ENCODE measurements at places on chromosomes 2 and 18.

DNA sequence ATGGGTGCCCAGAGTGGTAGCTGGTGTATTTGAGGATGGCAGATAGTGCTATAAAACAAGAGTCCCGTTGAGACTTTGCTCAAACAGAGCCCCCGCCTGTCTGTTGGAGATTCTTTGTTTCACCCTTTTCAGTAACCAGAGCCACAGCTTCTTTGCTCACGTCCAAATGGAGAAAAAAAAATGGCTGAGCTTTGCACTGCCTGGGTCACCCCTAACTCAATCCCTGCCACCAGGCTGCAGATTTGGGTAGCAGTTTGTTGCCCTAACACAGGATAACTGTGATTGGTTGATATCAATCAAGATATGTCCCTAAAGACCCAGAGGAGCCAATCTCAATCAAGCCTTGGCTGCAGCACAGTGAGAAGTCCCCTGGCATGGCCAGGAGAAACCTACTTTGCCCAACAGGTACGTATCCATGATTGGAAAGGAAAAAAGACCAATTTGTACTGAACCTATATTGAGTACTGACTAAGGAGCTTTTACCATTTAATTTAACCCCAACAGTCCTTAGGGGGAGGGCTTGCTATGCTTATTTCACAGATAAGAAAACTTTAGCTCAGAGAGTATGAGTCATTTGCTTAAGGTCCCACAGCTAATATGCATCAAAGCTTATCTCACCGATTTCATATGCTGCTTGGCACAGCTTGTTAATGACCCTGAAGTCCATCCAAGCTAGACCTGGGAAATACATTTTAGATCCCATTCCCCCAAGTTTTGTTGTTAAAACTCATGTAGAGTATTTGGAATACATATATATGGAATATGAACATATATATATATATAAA is 72.0 kb upstream of the SH3BP4 start:
- DNase-seq = no peak

- no peak for DNase-seq
Measured at GRCh38 chr18:63708650-63709049, 5.9 kb downstream of the SERPINB11 start.

- no peak for DNase-seq
Measured at GRCh38 chr2:232528746-232529460, 2.9 kb downstream of the CHRND start.

DNA sequence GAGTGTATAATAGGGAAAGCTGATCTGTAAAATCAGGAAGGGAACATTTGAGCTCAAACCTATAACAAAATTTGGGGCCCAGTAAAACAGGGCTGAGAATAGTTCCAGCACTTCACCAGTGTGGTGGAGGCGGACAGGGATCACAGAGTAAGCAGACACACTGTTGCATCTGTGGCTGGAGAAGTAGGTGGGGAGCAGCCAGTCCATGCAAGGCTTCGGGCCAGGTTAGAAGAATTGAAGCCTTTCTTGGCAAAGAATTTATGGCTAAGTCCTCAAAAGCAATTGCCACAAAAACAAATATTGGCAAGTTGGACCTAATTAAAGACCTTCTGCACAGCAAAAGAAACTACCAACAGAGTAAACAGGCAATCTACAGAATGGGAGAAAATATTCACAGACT is 93.8 kb upstream of the ZBTB14 start:
- no peak for DNase-seq

DNA sequence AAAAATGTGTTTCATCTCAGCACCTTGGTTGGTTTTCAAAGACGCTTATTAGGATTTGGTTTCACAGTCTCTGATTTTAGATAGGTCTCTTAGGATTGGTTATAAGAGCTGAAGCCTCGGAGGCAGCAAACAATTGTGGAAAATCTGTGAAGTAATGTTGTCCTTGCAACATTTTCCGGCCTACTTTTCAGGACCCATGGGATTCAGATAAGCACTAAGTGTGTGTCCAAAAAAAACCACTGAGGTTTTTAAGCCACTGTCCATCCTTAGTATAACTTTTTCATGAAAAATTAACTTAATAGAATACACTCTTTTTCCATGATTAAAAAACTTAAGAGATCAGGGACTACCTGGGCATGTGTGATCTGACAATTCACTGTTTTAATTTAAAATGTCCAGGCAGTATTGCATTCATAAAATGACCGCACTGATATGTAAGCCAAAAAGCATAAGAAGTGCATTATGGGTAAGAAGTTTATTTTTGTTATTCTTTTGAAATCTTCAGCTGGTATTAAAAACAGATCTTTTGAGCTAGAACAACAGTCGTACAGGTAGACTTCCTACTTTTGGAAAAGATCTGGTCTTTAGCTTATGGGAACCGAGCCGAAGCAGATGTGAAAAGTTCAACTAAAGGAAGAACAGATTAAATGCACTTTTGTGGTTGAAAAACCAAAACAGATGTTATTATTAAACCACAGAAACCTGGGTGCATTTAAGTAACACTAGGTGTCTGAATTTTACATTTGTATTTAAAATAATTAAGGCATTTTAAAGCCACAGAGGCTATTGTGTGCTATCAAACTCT is 479.4 kb upstream of the ZEB2 start:
- DNase-seq = no peak

- no peak for DNase-seq
Measured at GRCh38 chr18:3193331-3193730, 26.4 kb downstream of the MYOM1 start.

GRCh38 chr2:72958542-72959385 is 41.4 kb downstream of the EMX1 start:
- DNase-seq = no peak

DNA sequence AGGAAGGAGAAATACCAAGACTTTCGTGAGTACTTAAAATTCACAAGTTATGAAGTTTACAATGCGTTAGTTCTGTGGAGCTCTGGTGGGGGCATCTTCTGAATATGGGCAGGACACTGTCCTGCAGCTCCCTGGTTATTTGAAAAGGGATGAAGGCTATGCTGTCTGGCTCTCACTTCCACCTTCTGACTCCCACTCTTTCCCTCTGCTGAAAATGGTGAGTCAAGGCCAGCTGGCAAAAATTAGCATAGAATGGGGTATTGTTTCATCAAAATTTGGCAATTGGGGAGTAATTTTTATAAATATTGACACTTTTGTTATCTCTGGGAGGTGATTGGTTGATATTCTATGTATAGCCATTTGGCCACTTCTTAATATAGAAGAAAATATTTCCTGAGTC is 177.4 kb downstream of the PARD3B start:
- DNase-seq = no peak

- no peak for DNase-seq
Measured at GRCh38 chr18:59386909-59387686, 28.0 kb upstream of the LMAN1 start.

DNA sequence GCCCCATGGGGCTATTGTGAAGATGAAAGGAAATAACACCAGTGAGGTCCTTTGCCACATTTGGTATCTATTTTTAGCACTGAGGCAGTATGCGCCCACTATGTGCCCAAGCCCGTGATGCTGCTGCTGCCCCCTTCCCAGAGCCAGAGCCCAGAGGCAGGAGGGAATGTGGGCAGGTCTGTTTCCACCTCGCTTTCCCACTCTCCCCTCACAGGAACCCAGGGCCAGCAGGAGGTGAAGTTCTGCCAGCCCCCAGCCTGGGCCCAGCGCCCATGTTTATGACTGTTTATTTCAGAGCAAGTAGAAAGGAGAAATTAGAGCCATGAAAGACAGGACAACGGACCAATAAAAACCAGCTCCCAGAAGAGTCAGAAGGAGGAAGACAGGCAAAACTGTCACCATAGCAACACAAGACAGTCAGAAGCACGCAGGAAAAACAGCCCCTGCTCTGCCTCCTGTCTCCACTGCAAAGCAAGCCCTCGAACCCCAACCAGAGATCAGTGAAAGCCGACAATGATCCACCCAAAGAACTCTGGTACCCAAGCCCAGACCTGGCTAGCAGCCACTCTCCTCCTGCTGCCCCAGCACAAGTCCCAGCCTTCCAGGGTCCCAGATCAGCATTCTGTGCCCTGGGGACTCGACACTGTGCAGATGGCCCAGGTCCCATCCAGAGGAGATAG is 1.4 kb downstream of the CYRIA start:
- DNase-seq = no peak

DNA sequence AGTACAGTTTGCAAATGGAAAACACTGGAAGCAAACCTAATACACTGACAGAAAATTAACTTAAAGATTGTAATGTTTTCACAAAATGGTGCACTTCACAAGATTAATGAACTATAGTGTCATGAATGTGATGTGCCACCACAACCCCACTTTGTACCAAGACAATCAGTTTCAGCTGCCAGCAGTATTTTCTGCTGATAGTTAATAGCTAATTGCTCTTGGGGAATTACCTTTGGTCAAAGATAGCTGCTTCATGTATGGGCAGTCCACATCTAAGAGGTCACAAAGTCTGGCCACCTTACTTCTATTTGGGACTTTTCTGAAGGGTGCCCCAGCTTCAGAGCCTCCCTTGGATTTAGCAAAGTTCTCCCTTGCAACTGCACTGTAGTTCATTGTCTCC is 254.0 kb downstream of the CALCRL start:
- DNase-seq = no peak

GRCh38 chr2:142716463-142717242 is 160.8 kb upstream of the KYNU start:
- DNase-seq = no peak

DNA sequence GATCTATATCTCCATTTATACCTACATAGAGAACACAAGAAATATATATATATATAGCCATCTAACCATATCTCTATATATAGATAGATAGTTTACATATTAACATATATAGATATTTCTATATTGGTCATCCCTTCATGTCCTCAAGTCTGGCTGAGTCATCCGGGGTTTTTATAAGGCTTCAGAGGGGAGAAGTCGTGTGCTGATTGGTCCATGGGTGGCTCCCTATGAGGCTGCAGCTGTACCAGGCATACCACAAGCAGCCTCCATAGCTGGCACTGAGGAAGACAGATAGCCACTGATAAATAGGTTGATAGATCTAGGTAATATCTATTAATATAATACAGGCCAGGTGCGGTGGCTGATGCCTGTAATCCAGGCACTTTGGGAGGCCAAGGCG is 618.3 kb upstream of the SETBP1 start:
- DNase-seq = no peak

DNA sequence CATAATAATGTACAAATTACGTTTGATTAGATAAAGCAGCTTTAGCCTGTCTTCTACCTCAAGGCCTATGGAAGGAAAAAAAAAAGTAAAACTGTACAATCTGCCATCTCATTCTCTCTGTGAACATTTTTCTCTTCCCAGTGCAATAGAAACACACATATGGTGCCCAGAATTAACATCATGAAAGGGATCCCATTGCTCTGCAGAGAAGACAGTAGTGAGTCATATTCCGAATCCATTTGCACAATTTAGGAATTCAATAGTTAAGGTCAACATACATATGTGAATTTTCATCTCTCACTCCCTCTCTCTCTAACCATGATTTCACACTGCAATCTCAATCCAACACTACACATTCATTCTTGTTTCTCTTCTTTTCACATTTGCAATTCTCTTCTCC is 640.9 kb upstream of the SOX11 start:
- DNase-seq = no peak

DNA sequence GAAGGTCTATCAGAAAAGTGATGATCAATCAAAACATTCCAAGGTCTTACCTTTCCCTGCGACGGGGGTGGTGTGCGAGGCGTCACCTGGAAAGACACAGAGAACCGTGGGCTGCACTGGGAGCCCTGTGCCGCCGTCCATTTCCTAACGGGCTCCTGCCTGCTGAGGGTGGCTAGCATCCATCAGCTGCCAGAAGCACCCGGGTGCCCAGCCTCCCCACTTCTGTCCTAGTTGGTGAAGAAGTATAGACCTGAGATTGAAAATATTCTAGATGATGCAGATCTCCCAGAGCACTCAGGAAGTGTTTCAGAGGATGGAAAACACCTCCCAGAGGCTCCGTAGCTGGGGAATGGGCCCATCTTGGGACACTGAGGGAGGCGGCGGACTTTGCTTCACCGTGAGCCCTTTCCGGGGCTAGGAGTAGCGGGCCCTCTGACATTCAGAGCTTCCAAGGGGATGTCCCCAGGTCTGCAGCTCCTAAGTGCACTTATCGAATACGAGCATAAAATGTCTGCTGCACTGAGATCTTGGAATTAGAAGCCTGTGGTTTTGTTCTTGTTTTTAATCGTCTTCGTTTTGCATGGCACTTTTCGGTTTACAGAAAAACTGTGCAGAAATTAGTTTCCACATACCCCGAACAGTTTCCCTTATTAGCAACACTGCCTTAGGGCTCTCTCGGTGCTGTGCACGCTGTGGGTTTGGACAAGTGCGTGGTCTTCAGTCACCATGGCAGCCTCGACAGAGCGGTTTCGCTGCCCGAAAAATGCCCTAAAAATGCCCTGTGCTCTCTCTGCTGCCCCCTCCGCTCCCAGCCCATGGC is 143.5 kb downstream of the MBP start:
- DNase-seq = no peak

- DNase-seq = no peak
Measured at GRCh38 chr2:43218155-43218701, 8.2 kb downstream of the ZFP36L2 start.

GRCh38 chr2:66781804-66782203 is 346.9 kb downstream of the MEIS1 start:
- no peak for DNase-seq

DNA sequence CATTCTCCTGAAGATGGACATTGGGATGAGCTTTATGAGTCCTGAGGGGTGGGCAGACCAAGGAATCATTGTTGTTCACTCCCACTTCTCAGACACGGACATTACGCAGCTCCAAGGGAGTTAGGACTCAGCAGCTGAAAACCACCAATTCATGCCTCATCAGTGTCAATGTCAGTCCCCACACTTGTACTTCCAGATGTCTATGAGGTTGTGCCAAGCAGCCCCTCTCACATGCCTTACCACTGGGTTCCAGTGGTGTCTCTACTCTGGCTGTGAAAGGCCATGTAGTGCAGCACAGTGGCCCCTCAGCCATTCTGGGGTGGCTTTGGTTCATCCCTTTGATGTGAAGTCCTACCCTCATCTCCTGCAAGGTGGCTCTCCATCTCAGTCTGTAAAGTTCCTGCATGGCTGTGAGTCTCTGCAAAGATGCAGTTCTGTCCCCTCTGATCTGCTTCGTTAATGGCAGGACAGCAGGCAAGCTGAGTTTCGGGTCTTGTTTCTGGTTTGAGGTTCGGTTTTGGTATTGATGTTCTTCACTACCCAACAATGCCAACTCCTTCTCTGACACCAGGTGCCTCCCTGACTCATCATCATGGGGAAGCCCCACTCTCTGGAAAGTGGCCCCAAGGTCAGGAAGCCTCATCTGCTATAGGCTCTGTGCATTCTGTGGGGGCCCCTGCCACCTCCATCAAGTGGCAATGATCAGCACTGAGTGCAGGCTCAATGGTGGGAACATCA is 14.0 kb upstream of the COL6A3 start:
- DNase-seq = peak; percentile 74

GRCh38 chr2:190976521-190976920 is 37.5 kb downstream of the STAT1 start:
- no peak for DNase-seq

DNA sequence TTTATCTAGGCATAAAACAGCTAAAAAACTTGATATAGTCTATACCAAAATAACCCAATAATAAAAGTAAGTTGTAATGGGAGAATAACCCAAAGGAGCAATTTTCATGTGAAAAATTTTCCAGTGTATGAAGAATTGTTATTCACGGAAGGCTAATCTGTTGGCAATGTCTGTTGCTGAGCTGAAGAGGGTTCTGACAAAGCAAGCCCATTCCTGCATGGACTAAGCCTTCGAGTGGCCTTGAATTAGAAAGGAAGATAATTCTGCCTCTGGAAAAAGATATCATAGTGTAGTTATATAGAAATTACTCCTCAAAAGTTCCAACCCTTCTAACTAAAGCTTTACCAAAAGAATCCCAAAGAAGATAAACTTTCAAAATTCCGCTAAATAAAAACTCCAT is 101.5 kb downstream of the MAP2 start:
- no peak for DNase-seq

Measured in stimulated activated CD4-positive, alpha-beta T cell treated with anti-CD3 and anti-CD28 coated beads, Interleukin-4, amount 100 ng/mL, for 1 hour (primary cell).